ENCODE measurements at places on chromosomes 11 and 22. TPM values are rescaled to one million over a fixed set of nuclear protein-coding genes. Genes with fewer than 3 reads are reported as not detected.

- H3K27ac ChIP-seq, result no peak overlapping the region
- H3K36me3 ChIP-seq, result no peaks in the 10 kb centered on the region
- H3K4me1 ChIP-seq, result no peaks in the 10 kb centered on the region
These were observed 298.4 kb upstream of the CADM1 start for GRCh38 chr11:115802641-115803040.

- H3K36me3 ChIP-seq, result peaks cover 15% of the 10 kb centered on the region
- H3K4me3 ChIP-seq, result peak overlapping the region; percentile 85
- H3K27ac ChIP-seq, result peak overlapping the region; percentile 97
- H3K4me1 ChIP-seq, result peaks cover 53% of the 10 kb centered on the region
- peak; percentile 81 for DNase-seq
- H3K27me3 ChIP-seq, result no peaks in the 10 kb centered on the region
These were observed 1.7 kb downstream of the YAP1 start for GRCh38 chr11:102111787-102112508.

- no peak for DNase-seq
- H3K4me3 ChIP-seq, result no peak overlapping the region
- H3K27me3 ChIP-seq, result no peaks in the 10 kb centered on the region
- no peaks in the 10 kb centered on the region for H3K4me1 ChIP-seq
These were observed 52.7 kb downstream of the IGF2 start for GRCh38 chr11:2086239-2087040.

DNA sequence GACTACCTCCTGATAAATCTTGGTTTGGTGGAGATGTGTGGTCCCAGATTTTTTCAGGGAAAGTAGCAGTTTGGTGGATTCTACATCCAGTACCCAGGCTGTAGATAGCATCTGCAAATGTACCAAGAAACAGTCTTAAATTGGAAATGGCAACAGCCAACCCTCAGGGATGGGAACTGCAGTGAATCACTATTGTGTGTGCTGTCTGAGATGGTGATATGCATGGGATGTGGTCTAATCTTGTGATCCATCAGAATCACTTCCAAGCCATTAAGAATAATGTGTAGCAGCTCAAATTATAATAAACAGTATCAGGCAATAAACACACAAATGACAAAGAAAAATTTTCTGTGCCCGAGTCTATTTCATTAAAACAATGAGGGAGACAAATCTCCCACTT is 3.4 kb downstream of the OLFML1 start:
- DNase-seq, result no peak
- no peaks in the 10 kb centered on the region for H3K36me3 ChIP-seq
- H3K4me3 ChIP-seq, result no peak overlapping the region
- H3K4me1 ChIP-seq, result no peaks in the 10 kb centered on the region

DNA sequence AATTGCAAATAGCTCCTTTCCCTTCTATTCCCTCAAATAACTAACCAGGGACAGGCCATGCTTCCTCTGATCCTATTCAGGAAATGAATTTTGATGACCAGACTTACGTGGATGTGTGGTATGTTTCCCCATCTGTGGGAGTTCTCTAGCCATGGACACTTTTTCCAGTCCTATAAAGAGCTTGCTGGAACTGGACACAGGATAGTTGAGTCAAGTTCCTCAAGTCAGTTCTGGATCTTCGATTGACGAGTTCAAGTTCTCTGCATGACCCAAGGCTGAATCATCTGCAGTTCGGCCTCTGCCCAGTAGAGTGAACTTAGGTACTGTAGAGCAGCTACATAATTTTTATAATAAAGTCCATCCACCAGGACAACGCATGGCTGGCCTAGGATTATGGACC is 52.7 kb upstream of the CCND1 start:
- H3K27me3 ChIP-seq, result no peaks in the 10 kb centered on the region
- H3K4me1 ChIP-seq, result peaks cover 13% of the 10 kb centered on the region
- H3K36me3 ChIP-seq, result no peaks in the 10 kb centered on the region
- H3K4me3 ChIP-seq, result no peak overlapping the region
- DNase-seq, result no peak
- H3K27ac ChIP-seq, result no peak overlapping the region

DNA sequence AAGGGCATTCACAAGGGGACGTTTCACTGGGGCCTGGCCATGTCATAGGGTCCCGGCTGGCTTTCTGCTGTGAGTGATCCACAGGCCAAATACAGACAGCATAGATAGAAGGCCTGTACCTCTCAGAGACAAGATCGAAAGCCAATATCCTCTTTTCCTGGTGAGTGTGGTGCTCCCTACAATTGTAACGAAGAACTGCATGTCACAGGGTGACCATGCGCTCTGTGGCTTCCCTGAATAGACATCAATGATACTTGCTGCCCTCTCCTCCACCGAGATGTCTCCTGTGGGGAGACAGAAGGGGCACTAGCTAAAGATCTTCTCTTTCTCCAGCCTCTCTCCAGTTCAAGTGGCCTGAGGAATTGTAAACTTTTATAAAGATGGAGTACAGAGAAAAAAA is 226.1 kb upstream of the POU2AF2 start:
- H3K27me3 ChIP-seq, result no peaks in the 10 kb centered on the region
- no peak for DNase-seq
- no peaks in the 10 kb centered on the region for H3K36me3 ChIP-seq
- no peak overlapping the region for H3K4me3 ChIP-seq

DNA sequence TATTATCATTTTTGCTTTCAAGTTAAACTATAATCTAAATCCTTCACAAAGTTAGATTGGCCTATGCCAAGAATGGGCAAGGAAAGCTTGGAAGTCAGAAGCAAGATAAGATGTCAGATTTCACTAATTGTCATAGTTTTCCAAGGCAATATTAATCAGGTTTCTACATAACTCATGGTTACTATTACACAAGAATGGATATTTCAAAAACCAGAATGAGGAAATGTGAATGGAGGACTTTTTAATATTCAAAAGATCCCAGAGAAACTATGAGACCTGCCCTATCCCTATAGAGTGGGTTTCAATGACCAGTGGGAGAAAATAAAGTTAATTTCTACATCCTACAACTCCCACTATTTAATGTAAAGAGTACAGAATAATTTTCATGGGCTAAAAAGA is 203.2 kb downstream of the CASP12 start:
- no peaks in the 10 kb centered on the region for H3K27me3 ChIP-seq
- DNase-seq, result no peak
- no peaks in the 10 kb centered on the region for H3K36me3 ChIP-seq
- no peak overlapping the region for H3K27ac ChIP-seq
- H3K4me1 ChIP-seq, result no peaks in the 10 kb centered on the region
- H3K4me3 ChIP-seq, result no peak overlapping the region

DNA sequence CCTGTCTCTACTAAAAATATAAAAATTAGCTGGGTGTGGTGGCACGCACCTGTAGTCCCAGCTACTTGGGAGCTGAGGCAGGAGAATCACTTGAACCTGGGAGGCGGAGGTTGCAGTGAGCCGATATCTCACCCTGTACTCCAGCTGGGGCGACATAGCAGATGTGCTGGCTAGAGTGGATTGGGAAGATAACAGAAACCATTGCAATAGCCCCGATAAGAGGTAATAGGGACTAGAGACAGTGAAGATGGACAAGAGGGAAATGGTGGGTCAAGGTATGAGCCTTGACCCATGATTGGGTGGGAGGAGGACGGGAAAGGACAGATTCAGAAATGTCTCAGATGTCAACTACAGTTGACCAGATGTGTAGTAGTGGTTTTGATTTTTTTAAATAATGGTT is 6.1 kb downstream of the SWAP70 start:
- no peak for DNase-seq
- no peaks in the 10 kb centered on the region for H3K4me1 ChIP-seq
- H3K4me3 ChIP-seq, result no peak overlapping the region
- no peak overlapping the region for H3K27ac ChIP-seq

GRCh38 chr11:88494848-88495247 is 157.3 kb upstream of the CTSC start:
- H3K27me3 ChIP-seq, result no peaks in the 10 kb centered on the region
- H3K4me3 ChIP-seq, result no peak overlapping the region
- no peak overlapping the region for H3K27ac ChIP-seq
- DNase-seq, result peak; percentile 15

GRCh38 chr11:46254133-46254491 is 23.4 kb upstream of the CREB3L1 start:
- H3K4me3 ChIP-seq, result no peak overlapping the region
- H3K27ac ChIP-seq, result no peak overlapping the region
- H3K27me3 ChIP-seq, result no peaks in the 10 kb centered on the region
- H3K4me1 ChIP-seq, result no peaks in the 10 kb centered on the region
- no peaks in the 10 kb centered on the region for H3K36me3 ChIP-seq
- no peak for DNase-seq

DNA sequence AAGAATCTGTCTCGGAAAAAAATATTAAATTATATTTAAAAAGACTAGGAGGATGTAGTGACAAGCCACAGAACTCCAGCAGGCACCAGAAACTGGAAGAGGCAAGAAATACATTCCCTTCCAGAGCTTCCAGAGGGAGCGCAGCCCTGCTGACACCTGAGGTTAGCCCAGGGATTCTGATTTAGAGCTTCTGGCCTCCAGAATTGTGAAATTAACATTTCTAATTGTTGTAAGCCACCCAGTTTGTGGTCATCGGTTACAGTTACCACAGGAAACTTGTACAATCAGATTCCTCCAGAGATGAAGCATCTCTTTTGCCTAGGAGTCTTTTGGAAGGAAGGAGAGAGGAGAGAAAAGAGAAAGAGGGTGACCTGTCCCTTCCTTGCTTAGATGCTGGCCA is 6.4 kb upstream of the UBASH3B start:
- H3K36me3 ChIP-seq, result no peaks in the 10 kb centered on the region
- no peak overlapping the region for H3K27ac ChIP-seq
- H3K27me3 ChIP-seq, result no peaks in the 10 kb centered on the region
- no peak overlapping the region for H3K4me3 ChIP-seq
- DNase-seq, result no peak

Gene ANO1
- 0.59 TPM for total RNA-seq

Gene FADS1
- 442 TPM for total RNA-seq

Gene GAL3ST3
- 1.8 TPM for total RNA-seq

Gene CELSR1
- total RNA-seq, result 2.3 TPM

Gene CALCB
- 22.3 TPM for total RNA-seq

Gene OR56A1
- total RNA-seq, result not detected

Gene OR2AT4
- not detected for total RNA-seq
